ENCODE measurements at places on chromosomes 2 and 18. TPM values are rescaled to one million over a fixed set of nuclear protein-coding genes. Genes with fewer than 3 reads are reported as not detected.

The LOXHD1 gene
- polyA plus RNA-seq = not detected

The SAG gene
- not detected for polyA plus RNA-seq

The PSMD14 gene
- polyA plus RNA-seq = 50.2 TPM

The CFAP210 gene
- not detected for polyA plus RNA-seq

The KATNAL2 gene
- polyA plus RNA-seq = 2.5 TPM

The ALPI gene
- 5.3 TPM for polyA plus RNA-seq

The ACOXL gene
- 0.45 TPM for polyA plus RNA-seq

The FZD7 gene
- polyA plus RNA-seq = 0.23 TPM

The REL gene
- polyA plus RNA-seq = 2.3 TPM

The SNED1 gene
- 0.69 TPM for polyA plus RNA-seq

The CD207 gene
- polyA plus RNA-seq = 0.06 TPM

The POTEI gene
- polyA plus RNA-seq = not detected

The CERKL gene
- polyA plus RNA-seq = not detected

The UGT1A10 gene
- polyA plus RNA-seq = 19.7 TPM

The GKN2 gene
- polyA plus RNA-seq = 1.2 TPM

The PFN4 gene
- 0.12 TPM for polyA plus RNA-seq

The COL3A1 gene
- 29.1 TPM for polyA plus RNA-seq

The CYBRD1 gene
- polyA plus RNA-seq = 26.5 TPM

The ASPRV1 gene
- 1.2 TPM for polyA plus RNA-seq

The ADAM23 gene
- polyA plus RNA-seq = 1.6 TPM

The TEKT4 gene
- polyA plus RNA-seq = not detected

The GALR1 gene
- 0.16 TPM for polyA plus RNA-seq

The PID1 gene
- polyA plus RNA-seq = 71.5 TPM

The RNF125 gene
- 4.8 TPM for polyA plus RNA-seq

The MGAT4A gene
- polyA plus RNA-seq = 28.2 TPM

The IL36G gene
- polyA plus RNA-seq = not detected

The PAPOLG gene
- 4.9 TPM for polyA plus RNA-seq

The DSG1 gene
- not detected for polyA plus RNA-seq

The SPEG gene
- 6.0 TPM for polyA plus RNA-seq

The AGAP1 gene
- polyA plus RNA-seq = 18.5 TPM

The ANKRD29 gene
- polyA plus RNA-seq = 2.5 TPM

The ZSWIM2 gene
- polyA plus RNA-seq = not detected
